ENCODE measurements at places on chromosomes 7 and 10.
A peak's percentile ranks its signal among the peaks of the same experiment; 100 is the strongest.

DNA sequence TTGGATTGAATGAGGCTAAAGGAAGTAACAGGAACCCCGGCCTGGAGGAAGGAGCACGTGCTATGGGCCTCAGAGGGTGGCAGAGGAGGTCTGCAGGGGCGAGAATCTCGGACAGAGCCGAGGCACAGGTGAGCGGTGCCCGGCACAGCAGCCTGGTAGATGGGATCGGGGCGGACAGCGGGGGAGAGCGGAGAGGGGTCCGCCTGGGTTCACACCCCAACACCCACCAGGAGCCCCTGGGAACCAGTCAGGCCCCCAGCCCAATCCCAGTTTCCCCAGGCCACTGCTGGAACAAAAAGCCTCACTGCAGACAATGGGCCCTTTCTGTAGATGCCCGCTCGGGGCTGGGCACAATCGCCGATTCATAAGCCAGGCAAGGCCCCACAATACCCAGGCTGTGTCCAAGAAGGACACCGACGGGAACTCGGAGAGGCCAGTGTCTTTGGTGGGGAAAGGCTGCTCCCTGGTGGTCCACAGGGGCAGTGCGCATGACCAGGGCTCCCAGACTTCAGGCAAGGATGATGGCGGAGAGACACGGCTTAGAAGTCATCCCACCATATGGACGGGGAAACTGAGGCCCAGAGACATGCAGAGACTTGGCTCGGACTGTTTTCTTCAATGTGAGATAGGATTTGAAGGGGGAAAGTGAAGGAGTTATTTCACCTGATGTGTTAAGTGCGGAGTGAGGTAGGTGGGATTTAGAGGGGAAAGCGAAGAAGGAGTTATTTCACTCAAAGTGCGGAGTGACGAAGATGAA, 106.9 kb upstream of the GPR26 start:
- peak; percentile 2 for DNase-seq

DNA sequence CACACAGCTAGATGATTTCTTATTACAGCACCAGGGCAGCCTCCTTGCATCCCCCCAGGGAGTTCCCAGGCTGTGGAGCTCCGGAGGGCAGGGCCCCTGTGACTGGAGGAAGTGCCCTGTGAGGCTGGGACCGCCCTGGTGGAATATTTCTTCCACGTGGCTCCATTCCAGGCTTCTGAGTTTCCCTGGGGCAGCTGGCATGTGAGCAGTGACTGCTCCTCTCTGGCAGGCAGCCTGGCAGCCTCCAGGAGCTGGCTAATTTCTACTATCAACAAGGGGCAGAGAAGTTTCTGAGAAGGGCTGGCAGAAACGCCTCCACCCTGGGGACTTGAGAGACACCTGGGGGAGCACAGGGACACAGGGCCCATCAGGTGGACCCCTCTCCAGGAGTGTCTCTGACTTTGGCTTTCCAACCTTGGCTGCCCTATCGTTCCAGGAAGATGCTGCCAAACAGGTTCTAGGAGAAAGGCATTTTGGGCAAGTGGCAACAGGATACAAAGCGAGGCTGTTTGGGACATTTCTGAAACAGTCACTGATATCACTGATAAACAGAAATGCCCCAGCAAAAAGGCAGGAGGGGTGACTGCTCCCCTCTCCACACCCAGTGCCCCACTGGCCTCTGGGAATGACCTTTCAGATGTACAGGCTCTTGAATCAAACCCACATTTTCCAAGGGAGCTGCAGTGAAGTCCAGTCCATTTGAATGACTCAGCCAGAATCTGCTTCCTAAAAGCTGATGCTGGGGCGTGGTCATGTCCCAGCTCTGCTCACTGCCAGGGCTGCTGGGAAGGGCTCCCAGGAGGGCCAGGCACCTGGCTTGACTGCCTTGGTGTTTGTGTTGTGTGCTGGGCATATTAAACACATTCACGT, 16.1 kb downstream of the MYOF start:
- peak; percentile 88 for DNase-seq

DNA sequence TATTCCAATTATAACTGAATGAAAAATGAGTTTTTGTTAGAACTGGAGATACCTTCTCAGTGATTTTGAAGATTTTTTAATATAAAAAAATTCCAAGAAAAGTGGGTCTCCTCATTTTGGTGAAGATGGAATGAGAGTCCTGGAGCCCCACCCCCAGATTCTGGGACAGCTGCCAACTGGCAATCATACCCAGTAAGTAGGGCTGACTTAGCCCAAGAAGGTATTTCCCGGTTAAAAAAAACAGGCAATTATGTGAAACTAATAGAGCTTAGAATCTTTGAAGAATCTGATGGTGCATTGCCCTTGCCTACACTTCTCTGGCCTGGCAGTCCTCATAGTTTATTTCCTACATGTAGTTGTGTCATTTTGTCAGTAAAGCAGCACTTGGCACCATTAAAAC, 52.8 kb upstream of the VWDE start:
- DNase-seq = no peak

GRCh38 chr10:118760265-118760664, 5.5 kb upstream of the CACUL1 start:
- no peak for DNase-seq

GRCh38 chr7:128829391-128830166, 627 bp upstream of the FLNC start:
- peak; percentile 60 for DNase-seq

GRCh38 chr7:8382004-8382730, 51.2 kb upstream of the NXPH1 start:
- no peak for DNase-seq

- DNase-seq = no peak
Observed at GRCh38 chr7:83866582-83866981, 217.6 kb upstream of the SEMA3E start.

- no peak for DNase-seq
Observed at GRCh38 chr7:99839287-99840021, 11.6 kb downstream of the CYP3A43 start.

DNA sequence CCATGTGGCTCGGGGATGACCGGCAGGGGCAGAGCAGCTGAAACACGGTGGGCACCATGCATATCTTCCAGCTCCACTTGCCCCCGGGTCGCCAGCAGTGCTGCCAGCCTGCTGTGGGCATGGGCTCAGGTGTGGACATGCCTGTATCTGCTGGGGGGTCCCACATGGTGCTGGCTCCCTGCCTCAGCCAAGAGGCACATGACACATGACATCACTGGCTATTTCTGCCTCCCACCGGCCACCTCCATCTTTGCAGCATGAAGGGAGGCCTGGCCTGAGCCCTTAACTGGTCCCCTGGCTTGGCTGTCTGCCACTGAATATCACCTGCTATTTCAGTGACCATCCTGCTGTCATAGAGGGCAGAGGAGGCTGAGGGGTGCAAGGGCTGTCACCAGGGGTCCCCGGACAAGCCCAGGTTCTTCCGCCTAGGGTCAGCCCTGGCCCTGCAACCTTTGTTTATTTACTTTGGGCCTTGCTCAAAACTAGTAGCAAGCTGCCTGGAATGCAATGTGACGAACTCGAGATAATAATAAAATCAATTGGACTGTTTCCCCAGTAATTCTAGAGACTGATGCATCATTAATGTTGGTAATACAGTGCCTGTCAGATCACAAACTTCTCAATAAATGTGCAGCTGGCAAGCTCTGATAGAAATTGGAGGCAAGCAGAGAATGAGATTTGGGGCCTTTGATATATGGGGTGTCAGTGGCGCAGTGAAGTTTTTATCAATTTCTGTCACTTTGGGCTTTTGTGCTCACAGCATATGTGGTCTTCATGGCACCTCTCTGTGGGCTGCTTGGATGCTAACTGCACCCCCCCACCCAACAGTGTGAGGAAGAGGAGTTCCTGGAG, 28.5 kb downstream of the ZMIZ1 start:
- DNase-seq = no peak

GRCh38 chr7:32524631-32525030, 29.3 kb downstream of the AVL9 start:
- no peak for DNase-seq

DNA sequence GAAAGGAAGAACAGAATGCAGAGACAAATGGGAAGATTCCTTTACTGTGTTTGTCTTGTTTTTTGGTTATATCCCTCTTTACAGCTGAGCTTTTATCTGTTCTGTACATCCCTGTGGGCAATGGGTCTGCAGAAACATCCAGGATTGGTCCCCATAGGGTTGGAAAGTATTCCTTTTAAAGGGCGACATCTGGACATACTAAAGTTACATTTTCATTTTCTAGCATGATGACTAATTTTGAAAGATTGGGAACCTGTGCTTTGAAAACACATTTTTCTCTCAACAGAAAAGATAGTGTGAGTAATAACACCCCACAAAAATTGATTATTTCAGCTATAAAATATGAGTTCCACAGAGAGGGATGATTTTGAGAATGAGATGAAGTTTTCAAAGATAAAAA, 435.8 kb downstream of the GPAM start:
- no peak for DNase-seq

All from HS-27A (cell line).